ENCODE measurements at places on chromosomes 2 and 18.

- DNase-seq, result no peak
Measured at GRCh38 chr2:190482451-190482850, 52.1 kb downstream of the NEMP2 start.

DNA sequence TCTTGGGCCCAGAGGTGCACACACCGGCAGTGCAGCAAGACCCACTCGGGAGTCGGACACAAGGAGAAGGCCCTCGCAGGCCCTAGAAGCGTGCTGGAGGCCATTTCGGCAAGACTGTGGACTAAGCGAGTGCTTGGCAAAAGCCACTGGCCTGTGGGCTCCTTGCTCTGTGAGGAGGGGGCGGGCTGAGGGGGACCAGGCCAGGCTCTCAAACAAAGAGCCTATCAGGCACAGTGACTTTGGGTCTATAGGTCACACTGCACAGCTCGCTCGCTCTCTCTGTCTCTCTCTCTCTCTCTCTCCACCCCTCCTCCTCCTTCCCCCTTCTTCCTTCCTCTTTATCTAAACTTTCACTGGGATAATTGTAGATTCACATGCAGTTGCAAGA is 23.6 kb upstream of the ZCCHC2 start:
- no peak for DNase-seq

DNA sequence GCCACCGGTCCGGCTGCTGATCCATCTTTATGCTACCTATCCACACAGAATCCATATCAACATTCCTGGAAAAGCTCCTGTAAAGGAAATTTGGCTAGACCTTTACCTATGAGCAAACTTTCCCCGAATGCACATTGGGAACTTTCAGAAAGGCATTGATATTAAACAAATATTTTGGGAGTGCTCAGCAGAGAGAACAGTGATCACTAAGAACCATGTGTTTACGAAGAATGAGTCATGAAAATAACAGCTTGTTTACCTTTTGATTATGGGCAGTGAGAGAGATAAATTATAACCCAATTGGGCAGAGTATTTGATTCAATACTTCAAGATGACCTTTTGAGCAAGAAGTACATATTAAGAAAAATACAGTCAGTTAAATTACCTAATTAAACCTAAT is 189.7 kb upstream of the CDH2 start:
- DNase-seq, result no peak

DNA sequence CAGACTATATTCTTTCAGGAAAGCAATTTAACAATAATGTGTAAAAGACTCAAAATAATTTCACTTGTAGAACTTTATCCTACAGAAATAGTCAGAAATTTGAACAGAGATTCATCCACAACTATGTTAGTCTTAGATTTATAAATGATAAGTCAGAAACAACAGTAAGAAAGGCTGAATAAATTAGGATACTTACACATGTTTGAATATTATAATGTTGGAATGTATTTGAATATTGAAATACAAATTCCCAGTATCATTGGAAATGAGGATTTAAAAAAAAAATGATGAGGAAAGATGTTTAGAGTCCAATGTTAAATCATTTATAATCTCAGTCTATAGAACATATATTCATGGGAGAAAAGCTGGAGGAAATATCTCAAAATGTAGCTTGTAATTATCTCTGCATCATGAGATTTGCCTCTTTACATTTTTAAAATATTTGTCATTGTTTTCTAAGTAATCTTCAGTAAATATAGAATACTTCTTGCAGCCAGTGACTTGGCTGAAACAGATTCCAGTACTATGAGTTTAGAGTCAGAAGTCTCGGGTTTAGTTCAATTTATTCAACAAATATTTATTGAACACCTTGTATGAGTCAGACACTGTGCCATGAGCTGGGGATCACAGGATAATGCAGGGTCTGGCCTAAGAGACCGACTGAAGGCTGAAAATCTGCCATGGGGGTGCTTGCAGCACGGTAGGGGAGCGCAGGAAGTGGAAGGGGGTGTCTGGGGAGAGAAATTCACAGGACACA is 32.3 kb downstream of the CXCR4 start:
- no peak for DNase-seq

- no peak for DNase-seq
Measured at GRCh38 chr2:196798980-196799379, 503 bp downstream of the GTF3C3 start.

DNA sequence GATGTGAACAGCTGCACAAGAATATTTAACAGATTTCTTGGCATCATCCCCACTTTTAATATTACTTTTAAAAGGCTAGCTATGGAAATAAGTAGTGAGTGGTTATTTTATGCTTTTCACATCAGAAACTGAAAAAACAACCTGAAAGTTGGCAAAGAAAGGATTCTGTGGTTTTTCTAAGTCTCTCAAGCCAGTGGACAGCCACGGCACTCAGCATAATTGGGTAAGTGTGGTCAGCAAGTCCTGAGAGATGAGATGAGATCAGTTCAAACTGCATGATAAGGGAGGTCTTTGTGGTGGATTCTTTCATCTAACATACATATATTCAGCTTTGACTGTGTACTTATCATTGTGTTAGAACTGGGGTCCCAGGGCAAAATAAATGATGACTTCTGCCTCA is 105.2 kb downstream of the LYPD6B start:
- no peak for DNase-seq

GRCh38 chr2:216055680-216056079 is 25.9 kb downstream of the PECR start:
- DNase-seq, result no peak

- no peak for DNase-seq
Measured at GRCh38 chr2:240635121-240635997, 10.1 kb downstream of the GPR35 start.

- DNase-seq, result no peak
Measured at GRCh38 chr2:136212426-136213378, 94.8 kb upstream of the CXCR4 start.

DNA sequence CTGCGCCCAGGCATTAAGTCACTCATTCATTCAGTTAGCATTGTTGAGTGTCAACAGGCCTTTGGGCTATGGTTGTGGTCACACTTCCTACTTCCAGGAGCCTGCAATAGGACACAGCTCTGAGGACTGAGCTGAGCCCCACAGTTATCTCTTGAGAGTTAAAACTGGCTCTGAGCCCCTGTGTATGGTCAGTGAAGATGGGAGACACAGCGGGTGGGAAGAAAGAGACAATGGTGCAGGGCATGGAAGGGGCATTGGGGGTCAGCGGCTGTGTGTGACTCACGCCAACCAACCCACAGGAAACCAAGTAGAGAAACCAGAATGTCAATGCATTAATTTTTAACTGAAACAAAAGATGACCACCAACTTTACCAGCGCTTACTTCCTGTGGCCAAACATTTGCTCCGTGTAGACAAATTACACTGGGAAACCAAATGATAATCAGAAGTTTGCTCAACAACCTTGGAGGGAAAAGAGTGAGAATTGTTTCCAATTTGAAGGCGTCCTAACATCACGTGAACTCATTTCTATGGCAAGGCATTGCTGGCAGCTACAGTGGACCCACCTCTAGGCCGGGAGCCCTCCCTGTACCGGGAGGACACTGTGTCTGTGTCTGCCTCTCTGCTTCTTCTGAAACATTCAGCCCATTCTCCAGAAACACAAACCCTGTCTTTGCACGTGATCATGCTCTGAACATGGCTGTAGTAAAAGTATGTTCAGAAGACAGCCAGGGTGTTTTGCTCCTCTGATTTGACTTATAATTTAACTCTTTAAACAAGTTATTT is 212.0 kb upstream of the ID2 start:
- DNase-seq, result no peak

DNA sequence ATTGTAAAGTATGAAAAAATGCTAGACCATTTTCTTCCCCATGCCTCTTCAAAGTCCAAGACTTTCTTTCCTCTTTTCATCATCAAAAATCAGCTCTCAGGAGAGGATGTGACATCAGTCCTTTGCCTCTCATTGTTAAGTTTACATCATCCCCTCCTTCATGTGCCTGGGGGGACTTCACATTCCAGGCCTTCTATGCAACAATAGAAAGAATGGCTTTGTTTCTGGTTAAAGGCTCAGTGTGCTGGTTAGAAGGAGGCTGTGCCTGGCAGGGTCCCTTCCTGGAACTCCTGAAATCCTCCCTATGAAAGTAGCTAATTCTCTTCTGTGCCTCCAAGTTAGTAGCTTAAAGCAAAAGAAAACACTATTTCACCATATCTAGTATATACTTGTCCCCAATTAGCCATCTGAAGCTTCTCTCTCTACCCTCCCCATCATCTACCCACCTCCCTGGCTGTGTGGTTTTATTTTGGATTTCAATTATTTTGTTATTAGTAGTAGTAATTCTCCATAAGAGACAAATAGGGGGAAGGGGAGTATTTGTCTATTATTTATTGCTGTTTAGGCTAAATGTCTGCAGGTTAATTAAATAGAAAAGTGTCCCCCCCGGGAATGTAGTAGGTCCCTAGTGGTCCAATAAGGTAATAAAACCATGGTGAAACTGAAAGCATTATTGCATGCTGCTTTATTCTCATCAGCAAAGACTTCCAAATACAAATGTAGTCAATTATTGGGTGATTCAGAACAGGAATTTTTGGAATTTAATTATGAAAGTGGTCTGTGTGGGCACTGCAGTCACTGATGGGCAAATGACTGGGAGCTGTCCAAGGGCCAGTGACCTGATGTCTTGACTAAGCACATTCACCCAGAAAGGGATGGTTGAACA is 69.0 kb downstream of the CPO start:
- peak; percentile 7 for DNase-seq

DNA sequence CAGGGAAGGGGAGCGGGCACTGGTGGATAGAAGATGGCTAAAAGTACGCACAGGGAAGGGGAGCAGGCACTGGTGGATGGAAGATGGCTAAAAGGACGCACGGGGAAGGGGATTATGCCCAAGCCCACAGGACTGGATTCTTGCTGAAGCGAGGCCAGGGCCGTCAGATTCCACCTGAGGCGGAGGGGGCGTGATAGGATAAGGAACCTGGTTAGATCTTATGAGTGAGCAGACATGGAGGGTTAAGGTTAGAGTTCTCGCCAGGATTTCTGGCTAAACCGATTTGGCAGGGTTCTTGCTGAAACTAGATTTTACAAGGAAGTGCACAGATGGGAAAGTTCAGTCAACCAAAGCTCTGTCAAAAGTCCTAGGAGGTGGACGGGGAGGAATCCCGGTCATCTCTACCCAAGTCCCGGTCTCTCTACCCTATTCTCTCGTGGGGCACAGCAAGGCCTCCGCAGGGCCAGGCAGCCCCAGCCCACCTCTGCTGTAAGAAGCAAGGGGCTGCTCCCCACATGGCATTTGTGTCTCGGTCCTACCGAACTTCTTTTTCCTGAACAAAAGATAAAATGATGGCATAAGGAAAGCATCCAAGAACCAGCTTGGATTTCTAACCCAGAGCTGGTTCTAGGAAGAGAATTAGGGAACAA is 140.8 kb downstream of the PTGR3 start:
- no peak for DNase-seq
